ENCODE measurements at places on chromosomes 16 and 17.

DNA sequence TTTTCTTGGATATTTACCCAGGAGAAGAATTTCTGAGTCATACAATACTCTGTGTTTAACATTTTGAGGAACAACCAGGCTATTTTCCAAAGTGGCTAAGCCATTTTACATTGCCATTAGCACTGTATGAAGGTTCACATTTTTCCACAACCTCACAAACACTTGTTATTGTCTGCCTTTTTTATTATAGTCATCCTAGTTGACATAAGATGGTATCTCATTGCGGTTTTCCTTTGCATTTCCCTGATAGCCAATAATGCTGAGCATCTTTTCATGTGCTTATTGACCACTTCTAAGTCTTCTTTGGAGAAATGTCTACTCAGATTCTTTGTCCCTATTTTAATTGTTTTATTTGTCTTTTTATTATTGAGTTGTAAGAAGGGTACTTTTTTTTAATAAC, 107.4 kb upstream of the CES5A start:
- no peak for DNase-seq

GRCh38 chr16:9012848-9013507, 49.3 kb upstream of the USP7 start:
- peak; percentile 29 for DNase-seq

DNA sequence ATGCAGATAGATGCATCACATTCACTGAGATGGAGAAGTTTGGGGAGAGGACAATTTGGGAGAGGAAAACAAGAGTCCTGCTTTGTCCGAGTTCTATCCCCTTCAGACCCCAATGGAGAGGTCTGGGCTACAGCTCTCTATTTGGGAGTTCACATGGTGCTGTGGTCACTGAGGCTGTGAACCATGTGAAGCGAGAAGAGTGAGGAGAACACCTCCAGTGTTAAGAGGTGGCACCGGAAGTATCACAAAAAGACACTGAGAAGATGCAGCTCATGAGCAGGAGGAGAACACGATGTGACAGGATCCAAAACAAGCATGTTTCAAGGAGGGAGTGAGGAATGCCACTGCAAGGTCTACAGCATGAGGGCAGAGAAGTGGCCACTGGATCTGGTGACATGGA, 39.7 kb downstream of the PIK3R5 start:
- DNase-seq = no peak

GRCh38 chr16:11134722-11135463, 121.1 kb downstream of the SOCS1 start:
- no peak for DNase-seq

DNA sequence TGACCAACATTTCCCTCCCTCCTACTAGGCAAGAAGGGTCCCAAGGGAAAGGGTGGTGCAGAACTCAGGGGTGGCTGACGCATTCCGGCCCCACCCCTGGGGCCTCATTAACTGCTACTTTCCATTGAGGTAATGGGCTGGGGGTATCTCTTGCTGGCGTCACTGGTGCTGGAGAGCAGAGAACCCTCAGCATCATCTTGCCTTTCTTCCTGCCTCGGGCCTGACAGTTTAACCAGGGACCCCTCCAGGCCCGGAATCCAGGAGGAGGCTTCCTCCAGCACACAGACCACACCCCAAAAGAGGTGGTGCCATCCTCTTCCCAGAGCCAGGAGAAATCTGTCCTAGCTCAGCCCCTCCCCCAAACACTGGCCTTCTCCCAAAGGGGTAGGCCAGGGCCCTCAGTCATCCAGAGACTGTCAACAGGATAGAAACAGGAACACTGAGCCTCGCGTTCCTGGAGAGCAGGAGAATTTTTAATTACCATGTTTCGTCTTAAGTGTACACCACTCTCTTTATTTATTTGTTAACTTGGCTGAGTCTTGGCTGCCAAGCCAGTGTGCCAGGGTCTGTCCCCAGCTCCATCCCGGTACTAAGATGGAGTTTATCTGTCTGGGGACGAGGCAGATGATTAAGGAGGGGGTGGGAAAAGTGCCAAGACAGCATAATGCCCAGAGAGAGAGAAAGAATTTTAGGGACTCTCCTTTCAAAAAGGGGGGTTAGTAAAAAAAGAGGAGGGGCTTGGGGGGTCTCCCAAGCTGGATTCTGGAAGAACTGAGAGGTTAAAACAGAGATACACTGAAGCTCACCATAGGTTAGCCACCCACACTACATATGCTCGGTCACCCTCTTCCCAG, 5.1 kb downstream of the ETV4 start:
- no peak for DNase-seq

- DNase-seq = no peak
Observed at GRCh38 chr17:67143318-67143717, 99.0 kb downstream of the CACNG1 start.

DNA sequence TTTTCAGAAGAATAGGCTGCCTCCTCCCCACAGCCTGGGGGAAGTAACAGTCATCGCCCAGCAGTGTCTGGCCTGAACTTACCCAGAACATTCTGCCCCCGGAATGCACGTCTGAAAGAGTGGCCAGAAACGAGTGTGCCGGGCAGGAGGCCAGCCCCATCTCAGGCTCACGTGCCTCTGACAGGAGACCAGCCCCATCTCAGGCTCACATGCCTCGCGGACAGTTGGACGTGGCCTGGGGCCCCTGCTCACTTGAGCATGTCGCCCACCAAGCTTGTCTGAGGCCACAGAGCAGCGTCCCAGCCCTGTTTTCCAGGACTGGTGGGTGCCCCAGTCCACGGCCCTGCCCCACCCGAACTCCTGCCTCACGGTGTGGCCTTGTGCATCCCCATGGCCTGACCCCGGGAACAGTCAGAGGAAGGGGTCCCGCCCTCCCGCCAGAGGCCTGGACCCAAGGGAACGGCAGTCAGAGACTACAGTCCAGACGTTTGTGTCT, 16.3 kb upstream of the CDH15 start:
- DNase-seq = no peak

GRCh38 chr16:31243734-31244670, 15.8 kb upstream of the ITGAM start:
- no peak for DNase-seq

DNA sequence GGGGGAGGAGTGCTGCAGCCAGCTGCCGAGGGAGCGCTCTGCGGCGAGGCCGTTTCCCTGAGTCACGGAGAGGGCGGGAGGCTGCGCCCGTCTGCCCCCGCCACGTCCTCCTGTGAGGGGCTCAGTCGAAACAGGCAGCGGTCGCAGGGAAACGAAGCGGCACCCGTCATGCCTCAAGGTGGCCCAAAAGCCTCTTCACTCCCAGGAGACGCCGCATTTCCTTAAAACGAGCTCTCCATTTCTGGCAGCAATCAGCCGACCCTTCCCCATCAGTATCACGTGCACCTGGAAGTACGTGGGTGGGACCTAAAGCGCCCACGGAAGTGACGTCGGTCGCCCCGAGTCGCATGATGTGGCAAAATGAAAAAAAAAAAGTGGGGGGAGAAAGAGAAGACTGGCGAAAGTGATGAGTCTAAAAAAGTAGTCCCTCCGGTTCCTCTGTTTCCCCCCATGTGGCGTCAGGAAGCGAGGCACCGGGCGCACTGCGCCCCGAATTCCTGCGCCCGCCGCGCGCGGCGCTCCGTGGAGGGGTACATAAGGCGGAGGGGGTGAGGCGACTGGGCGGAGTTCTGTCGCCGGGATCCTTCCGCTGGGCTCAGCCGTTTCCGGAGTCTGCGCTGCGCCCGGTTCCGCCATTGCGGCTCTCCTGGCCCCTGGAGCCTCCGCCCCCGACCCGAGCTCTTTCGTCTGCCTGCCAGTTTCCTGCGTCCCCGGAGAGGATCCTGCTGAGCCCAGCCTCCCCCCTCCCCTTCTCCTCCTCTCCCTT, at the start of gene CLTC:
TSS of gene CLTC (plus strand) at position 598 of the 766 bp plus-strand sequence. CDS start 237 bp downstream, outside the sequence.
- DNase-seq = peak; percentile 100

- DNase-seq = no peak
Observed at GRCh38 chr16:11734025-11734652, 8.5 kb downstream of the TXNDC11 start.

DNA sequence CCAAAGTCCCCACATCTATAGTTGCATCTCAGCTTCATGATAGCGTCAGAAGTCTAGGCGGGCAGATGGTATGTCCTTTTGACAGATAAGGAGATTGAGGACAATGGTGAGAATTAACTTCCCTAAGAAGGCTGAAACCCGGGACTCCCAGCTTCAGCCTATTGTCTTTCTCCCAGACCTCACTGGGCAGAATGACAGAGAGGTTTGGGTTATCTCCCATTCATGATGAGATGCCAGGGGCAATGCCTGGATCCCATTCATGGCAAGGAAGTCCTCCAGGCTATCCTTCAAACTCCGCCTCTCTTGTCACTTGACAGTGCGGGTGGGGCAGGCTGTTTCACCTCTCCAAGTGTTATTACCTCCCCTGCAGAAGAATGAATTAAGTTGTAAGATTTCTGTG, 100.3 kb downstream of the IRX5 start:
- no peak for DNase-seq

DNA sequence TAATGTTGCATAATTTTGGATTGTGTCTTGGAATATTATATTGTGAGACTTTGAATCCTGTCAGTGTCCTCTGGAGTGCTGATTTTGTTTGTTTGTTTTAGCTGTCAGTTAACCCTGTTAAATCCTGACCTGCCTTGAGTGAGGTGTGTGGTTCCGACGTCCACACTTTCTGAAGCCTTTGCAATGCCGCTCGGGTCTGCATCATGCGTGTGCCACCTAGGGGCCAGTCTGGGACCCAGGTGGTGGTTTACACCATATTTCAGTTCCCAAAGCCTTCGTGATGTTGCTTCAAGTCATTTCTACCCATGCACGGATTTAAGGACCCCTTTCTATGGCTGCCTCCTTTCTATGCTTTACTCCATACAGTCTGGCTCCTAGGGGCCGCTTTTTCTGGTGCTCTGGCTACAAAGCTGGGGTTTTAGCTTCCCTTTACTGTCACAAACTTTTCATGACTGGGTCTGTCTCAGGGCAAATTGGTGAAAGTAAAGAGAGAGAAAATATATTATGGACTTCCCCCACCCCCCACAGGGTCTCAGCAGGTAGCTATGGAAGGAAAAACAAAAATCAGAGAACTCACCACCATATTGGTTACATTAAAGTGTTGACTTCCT, 11.4 kb upstream of the OR4D1 start:
- DNase-seq = no peak

DNA sequence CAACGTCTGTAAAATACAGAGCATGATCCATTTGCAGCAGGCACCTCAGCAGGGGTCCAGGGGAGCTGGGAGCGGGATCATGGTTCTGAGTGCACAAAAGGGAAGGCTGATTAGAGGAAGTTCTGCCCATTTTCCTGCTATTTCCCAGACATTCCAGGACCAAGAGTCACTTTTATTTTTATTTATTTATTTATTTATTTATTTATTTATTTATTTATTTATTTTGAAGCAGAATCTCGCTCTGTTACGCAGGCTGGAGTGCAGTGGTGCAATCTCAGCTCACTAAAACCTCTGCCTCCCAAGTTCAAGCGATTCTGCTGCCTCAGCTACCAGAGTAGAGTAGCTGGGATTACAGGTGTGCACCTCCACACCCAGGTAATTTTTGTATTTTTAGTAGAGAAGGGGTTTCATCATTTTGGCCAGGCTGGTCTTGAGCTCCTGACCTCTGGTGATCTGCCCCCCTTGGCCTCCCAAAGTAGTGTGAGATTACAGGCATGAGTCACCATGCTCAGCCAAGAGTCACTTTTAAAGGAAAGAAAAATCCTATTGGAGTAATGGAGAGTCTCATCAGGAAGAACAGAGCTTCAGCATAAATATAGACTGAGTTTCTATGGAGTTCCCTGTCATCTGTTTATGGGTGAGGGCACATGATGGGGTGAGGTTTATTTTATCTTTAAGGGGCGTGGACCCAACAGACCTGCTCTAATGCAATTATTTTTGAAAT, 355.2 kb downstream of the HAPSTR1 start:
- no peak for DNase-seq

- DNase-seq = no peak
Observed at GRCh38 chr17:30173649-30174048, 57.0 kb downstream of the NSRP1 start.

- DNase-seq = no peak
Observed at GRCh38 chr17:22695228-22695619, 1002.9 kb downstream of the KCNJ18 start.

- peak; percentile 70 for DNase-seq
Observed at GRCh38 chr16:49876716-49877129, 20.8 kb upstream of the ZNF423 start.

DNA sequence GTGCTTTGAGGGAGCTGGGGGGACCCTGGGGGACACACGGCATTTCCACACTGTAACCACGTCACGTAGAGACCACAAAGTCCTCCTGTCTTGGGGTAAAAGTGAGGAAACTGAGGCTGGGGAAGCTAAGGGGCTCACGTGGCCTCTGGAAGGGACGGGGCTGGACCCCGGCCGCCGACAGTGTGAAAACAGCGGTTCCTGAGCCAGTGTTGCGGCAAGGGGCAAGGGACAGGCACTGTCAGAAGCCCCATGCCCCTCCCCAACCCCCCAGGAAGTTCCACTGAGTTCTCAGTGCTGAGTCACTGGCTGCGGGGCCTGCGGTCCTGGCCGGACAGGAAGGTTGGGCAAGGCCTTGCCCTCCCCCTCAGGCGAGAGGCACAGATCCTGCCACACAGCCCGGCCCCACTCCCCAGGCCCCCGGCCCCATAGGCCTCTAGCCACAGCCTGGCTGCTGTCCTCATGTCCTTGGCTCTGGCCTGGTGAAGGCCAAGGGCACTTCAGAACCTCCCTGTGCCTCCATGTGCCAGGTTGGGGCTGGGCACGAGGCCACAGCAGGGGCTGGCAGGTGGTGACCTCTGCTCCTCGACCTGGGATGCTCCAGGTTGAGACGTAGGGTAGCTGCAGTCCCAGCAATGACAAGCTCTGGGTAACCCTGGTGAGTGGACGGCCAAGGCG, 5.0 kb upstream of the CCDC57 start:
- no peak for DNase-seq

GRCh38 chr17:39928858-39929645, 1.5 kb downstream of the LRRC3C start:
- DNase-seq = no peak

- peak; percentile 82 for DNase-seq
Observed at GRCh38 chr16:57091975-57092785, at the start of gene CPNE2. Gene CPNE2, plus strand, starts transcription at chr16:57092583. Its CDS starts 18,160 bp downstream, at chr16:57110743.

- DNase-seq = no peak
Observed at GRCh38 chr17:53792451-53792850, 30.3 kb upstream of the KIF2B start.

DNA sequence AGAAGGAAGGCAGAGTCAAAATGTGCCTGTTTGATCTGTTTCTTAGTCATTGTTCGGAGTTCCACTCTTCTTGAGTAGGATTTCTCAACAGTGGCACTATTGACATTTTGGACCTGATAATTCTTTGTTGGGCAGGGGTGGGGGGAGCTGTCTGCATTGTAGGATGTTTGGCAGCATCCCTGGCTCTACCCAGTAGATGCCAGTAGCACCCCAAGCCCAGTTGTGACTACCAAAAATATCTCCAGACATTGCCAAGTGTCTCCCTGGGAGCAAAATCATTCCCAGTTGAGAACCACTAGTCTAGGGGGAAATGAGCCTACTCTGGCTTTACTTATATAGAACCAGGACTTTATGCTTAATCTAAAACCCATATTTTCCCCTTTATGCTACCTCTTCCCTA, 1.1 kb upstream of the GFOD2 start:
- DNase-seq = no peak

- DNase-seq = no peak
Observed at GRCh38 chr17:43151880-43152456, 19.0 kb upstream of the NBR1 start.

- no peak for DNase-seq
Observed at GRCh38 chr17:58504826-58505351, 9.5 kb downstream of the MTMR4 start.

- peak; percentile 40 for DNase-seq
Observed at GRCh38 chr17:74921026-74921681, 1.9 kb downstream of the USH1G start.
